Tibial nerve (tissue), 4 donors: ENCODE measurements at places on chromosomes 5 and 9. TPM values are rescaled to one million over a fixed set of nuclear protein-coding genes. Genes with fewer than 3 reads are reported as not detected.

The CTNND2 gene
- total RNA-seq: 5.7 TPM

The PCA3 gene
- under 0.01 TPM for total RNA-seq

The VDAC1 gene
- 73.5 TPM for total RNA-seq

The RAD17 gene
- total RNA-seq: 17.0 TPM

The FOXD4L5 gene
- total RNA-seq: 0.21 TPM

The C9 gene
- total RNA-seq: not detected

The ADAMTS19 gene
- total RNA-seq: 0.42 TPM

The CTXN3 gene
- not detected for total RNA-seq

The KCNV2 gene
- total RNA-seq: not detected

The PAEP gene
- total RNA-seq: not detected

The SERF1B gene
- total RNA-seq: 39.6 TPM

The ZFP37 gene
- 6.9 TPM for total RNA-seq

The MELK gene
- total RNA-seq: 0.22 TPM
